ENCODE measurements at places on chromosomes 1 and 21. TPM values are rescaled to one million over a fixed set of nuclear protein-coding genes. Genes with fewer than 3 reads are reported as not detected.
A peak's percentile ranks its signal among the peaks of the same experiment; 100 is the strongest.

GRCh38 chr1:198079432-198079951, 77.3 kb upstream of the NEK7 start:
- no peaks in the 10 kb centered on the region for H3K36me3 ChIP-seq
- peak overlapping the region; percentile 88 for H3K27ac ChIP-seq
- peak; percentile 64 for DNase-seq
- peaks cover 17% of the 10 kb centered on the region for H3K4me1 ChIP-seq
- no peak overlapping the region for H3K4me3 ChIP-seq
- H3K27me3 ChIP-seq, result no peaks in the 10 kb centered on the region

DNA sequence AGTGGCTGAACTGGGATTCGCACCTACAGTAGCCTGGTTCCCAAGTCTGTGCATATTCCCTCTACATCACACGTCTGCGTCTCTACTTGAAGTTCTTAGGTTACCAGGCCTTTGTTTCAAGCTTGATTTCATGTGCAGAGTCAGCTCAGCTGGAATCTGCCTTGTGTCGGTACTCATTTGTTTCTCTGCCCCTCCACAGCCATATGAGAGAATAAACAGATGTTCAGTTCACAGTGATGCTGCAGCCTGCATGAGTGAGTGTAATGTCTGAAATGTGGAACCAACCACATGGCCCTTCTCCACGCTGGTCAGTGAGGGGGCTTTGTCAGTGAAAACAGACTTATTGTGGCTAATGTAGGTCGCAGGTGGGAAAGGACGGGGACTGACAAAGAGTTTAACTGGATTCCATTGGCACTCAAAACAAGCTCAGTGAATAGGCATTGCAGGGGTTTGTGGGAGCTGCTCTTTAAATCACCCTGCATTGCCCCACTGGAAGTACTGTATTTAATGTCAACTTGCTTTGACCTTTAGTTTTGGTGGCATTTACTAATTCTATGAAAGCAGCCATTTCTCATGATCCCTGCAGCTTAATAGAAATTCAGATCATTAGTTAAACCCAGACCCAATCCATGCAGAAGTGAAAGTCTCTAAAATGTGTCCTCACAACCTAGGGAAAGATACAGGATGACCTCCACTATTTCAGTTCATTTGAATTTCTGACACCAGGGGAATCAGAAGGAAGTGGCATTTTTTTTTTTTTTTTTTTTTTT, 136.4 kb upstream of the FAM78B start:
- H3K4me3 ChIP-seq, result no peak overlapping the region
- no peak overlapping the region for H3K27ac ChIP-seq

DNA sequence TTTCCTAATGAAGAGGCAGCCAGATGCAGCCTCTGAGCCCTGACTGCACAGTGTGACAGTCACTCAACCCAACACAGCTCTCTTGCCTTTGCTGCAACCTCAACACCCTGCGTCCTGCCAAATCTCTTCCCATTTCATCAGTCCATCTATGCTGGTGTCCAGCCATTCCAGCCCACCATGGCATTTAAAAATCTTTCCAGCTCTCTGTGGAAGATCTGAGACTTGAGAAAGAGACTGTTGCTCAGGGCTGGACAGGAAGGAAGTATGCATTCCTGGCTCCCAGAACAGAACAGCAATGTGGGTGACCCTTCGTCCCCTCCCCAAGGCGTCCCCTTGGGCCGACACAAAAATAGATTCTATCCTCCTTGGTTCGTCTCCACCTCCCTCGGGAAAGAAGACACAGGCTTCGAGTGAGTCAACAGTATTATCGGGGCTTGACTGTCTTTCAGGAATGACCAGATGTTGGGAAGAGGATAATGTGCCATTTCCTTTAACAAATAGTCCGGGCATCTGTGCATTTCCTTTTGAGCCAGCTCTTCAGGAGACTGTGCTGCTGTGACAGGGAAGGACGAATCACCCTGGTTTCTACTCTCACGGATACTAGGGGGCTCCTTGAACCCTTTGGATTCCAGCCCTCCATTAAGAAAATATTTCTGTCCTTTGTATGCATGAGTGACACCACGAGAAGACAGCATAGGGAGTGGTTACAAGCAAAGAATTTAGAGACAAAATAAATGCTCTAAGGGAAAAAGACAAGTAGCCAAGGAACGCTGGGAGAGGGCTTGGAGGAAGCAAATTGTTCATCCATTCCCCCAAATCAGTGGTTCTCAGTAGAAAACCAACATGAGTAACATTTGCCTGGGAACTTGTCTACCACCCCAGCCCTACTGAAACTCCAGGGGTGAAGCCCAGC, 111.4 kb upstream of the CDC42BPA start:
- H3K4me1 ChIP-seq, result peaks cover 16% of the 10 kb centered on the region
- peak overlapping the region; percentile 18 for H3K27ac ChIP-seq
- H3K4me3 ChIP-seq, result no peak overlapping the region
- H3K36me3 ChIP-seq, result no peaks in the 10 kb centered on the region
- no peak for DNase-seq

- H3K4me3 ChIP-seq, result no peak overlapping the region
- H3K36me3 ChIP-seq, result no peaks in the 10 kb centered on the region
Observed at GRCh38 chr21:45546636-45547544, 4.7 kb upstream of the SLC19A1 start.

DNA sequence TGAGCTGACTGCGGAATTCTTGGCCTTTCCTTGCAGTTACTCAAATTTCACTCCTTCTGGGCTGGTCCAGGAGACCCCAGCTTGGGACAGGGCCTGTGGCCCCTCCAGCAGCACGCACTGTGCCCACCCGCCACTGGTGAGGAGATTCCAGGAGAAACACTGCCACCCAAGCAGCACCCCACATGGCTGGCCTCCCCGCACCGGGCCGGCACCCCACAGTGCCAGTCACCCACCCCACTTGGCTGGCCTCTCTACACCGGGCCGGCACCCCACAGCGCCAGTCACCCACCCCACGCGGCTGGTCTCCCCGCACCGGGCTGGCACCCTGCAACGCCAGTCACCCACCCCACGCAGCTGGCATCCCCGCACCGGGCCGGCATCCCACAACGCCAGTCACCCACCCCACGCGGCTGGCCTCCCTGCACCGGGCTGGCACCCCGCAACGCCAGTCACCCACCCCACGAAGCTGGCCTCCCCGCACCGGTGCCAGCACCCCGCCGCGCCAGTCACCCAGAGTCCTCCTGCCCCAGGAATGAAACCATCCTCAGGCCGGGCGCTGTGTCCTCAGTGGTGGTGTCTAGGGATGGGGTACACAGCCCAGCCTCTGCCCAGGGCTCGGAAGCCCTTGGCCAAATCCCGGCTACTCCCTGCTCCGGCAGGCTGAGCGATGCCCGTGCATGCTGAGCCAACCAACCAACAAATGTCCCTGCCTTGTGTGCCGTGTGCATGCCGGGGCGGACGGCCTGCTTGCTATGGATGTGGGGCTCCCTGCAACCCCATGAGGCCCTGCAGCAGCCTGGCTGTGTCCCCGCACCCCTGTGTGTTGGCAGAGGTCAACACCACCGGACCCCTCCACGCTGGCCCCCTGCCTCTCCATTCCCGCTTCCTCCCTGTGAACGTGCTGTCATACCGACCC, 38.6 kb upstream of the TSPEAR start:
- DNase-seq, result no peak
- H3K27me3 ChIP-seq, result no peaks in the 10 kb centered on the region
- H3K27ac ChIP-seq, result no peak overlapping the region
- H3K4me1 ChIP-seq, result no peaks in the 10 kb centered on the region

DNA sequence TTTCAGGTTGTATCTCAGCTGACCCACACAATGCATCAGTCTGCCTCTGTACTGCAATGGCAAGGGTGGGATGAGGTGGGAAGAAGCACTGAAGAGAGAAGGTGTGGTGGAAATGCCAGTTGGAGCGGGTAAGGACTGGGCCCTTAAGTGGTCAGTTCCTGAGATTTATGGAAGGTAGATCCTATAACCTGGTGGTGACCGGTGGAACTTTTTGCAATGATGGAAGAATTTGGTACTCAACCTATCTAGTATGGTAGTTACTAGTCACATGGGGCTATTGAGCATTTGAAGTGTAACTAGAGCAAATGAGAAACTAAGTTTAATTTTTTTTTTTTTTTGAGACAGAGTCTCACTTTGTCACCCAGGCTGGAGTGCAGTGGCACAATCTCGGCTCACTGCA, 8.2 kb upstream of the HPCAL4 start:
- H3K4me3 ChIP-seq, result no peak overlapping the region
- H3K4me1 ChIP-seq, result no peaks in the 10 kb centered on the region
- H3K36me3 ChIP-seq, result no peaks in the 10 kb centered on the region
- DNase-seq, result no peak

DNA sequence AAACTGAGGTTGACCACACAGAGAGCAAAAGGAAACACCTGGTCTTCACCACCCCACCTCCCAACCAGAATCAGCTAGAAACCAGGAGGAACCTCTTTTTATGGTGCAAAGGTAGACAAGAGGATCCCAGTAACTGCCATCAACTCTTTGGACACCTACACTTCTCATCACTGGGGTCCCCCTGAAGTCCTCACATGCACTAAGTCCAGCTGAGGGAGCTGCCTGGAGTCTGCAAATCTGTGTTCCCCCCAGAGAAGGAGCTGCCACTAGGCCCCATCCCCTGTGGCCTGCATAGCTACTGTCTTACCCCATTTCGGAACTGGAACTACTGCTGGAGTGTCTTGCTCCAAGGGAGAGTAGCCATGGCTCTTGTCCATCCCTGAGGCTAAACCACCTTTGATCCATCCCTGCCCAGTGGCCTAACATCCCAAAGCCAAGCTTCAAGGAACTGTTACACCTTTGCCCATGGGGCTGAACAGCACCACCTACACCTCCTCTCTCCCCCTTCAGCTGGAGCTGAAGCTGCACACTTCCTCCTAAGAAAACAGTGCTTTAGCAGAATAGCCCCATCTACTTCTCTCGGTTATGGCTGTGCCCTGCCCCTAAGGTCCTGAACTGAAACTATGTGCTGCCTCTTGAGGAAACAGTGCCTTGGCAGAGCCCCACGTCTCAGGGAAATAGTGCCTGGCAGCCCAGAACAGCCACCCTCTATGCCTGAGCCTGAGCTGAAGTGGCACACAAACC, 85.4 kb upstream of the CD53 start:
- no peaks in the 10 kb centered on the region for H3K27me3 ChIP-seq
- no peak overlapping the region for H3K27ac ChIP-seq
- H3K4me1 ChIP-seq, result no peaks in the 10 kb centered on the region
- no peak for DNase-seq
- H3K4me3 ChIP-seq, result no peak overlapping the region

DNA sequence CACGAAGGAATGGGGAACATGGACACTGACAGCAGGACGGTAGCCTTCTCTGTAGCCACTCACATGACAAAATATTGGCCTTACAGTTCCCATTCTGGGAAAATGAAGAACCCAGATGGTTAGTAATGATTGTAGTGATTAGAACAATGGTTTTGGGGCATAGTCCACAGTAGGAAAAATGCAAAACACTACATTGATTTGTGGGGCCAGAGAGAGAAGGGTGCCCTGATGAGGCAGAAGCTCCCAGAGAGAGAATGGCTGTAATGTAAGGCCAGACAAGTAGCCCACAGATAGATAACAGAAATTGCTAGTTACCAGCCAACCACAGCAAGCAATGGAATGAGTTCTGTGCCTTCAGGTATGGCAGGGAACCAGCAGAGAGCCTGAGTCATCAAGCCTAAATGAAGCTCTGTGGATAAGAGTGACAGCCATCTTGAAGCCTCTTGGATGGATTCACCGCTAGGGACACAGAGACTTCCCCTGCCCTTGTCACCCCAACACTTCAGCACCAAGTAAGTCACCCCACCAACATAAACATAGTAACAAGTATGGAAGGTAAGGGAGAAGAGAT, 206.1 kb downstream of the BACH1 start:
- H3K36me3 ChIP-seq, result no peaks in the 10 kb centered on the region
- H3K27ac ChIP-seq, result no peak overlapping the region
- no peaks in the 10 kb centered on the region for H3K27me3 ChIP-seq
- no peak for DNase-seq
- H3K4me1 ChIP-seq, result no peaks in the 10 kb centered on the region

- H3K4me3 ChIP-seq, result no peak overlapping the region
- peaks cover 16% of the 10 kb centered on the region for H3K4me1 ChIP-seq
- no peaks in the 10 kb centered on the region for H3K36me3 ChIP-seq
- H3K27ac ChIP-seq, result no peak overlapping the region
Observed at GRCh38 chr21:33238565-33239255, 9.0 kb downstream of the IFNAR2 start.

- H3K4me3 ChIP-seq, result no peak overlapping the region
- H3K4me1 ChIP-seq, result peaks cover 6% of the 10 kb centered on the region
- H3K27me3 ChIP-seq, result no peaks in the 10 kb centered on the region
- H3K27ac ChIP-seq, result no peak overlapping the region
- no peaks in the 10 kb centered on the region for H3K36me3 ChIP-seq
Observed at GRCh38 chr1:119347858-119348257, 20.7 kb upstream of the HAO2 start.

- no peak overlapping the region for H3K27ac ChIP-seq
- no peaks in the 10 kb centered on the region for H3K27me3 ChIP-seq
- no peak for DNase-seq
- H3K4me1 ChIP-seq, result no peaks in the 10 kb centered on the region
- no peaks in the 10 kb centered on the region for H3K36me3 ChIP-seq
- no peak overlapping the region for H3K4me3 ChIP-seq
Observed at GRCh38 chr1:96598416-96599168, 123.0 kb upstream of the PTBP2 start.

The AKNAD1 gene
- total RNA-seq, result not detected

The CD5L gene
- total RNA-seq, result not detected

The IFNAR2 gene
- 33.7 TPM for total RNA-seq

The TYW3 gene
- 16.2 TPM for total RNA-seq

The RNU1-3 gene
- 1,622 TPM for total RNA-seq

The OVAAL gene
- total RNA-seq, result not detected
